NCI-H2029 (cell line): ENCODE measurements at places on chromosomes 11 and 22.

DNA sequence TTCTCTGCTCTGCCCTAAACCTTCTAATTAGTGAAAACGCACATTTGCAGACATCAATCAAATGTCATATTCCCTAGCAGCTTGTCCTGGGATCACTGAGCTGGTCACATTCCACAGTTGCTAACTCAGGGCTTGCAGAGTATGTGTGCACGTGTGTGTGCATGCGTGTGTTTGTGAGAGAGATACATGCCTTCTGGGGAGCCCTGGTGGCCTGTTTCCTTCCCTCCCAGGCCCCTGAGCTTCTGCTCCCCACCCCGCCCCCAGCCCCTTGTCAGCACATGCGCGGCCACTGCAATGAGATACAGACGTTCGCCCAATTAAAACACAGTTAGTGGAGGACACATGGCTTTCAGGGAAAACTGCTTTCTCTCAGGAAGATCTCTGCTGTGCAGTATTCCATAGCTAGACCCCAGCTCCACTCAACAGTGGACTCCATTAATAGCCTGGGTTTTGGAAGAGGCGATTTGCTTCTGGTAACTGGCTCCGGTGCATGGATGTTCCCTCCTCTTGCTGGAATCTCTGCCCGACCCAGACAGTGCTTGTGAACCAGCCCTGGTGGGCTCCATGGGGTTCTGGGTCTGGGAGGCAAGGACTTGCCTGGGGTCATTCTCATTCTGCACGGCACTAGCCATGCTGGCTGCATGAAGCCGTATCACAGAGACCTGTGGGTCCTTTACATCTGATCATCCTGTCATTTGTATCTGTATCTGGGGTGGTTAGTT, 17.7 kb downstream of the LRP5 start:
- no peak for DNase-seq

DNA sequence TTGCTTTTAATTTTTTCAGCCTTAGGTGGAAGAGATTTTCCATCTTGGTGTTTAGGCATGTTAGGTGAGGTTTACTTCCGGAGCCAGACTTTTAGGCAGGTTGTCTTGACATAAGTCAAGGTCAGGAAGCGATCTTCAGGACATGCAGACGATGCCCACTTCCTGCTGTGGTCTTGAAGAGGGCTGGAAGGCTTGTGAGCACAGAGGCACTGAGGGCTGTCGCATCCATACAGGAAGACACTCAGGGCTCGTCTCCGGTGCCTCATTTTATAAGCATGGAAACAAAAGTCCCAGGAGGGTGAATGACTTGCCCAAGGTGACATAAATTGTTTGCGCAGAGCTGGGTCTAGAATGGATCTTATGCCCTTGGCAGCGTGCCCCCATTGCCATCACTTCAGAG, 30.8 kb downstream of the MARK2 start:
- DNase-seq, result no peak

- DNase-seq, result no peak
These were observed 79.7 kb downstream of the FBLN1 start for GRCh38 chr22:45582236-45582954.

DNA sequence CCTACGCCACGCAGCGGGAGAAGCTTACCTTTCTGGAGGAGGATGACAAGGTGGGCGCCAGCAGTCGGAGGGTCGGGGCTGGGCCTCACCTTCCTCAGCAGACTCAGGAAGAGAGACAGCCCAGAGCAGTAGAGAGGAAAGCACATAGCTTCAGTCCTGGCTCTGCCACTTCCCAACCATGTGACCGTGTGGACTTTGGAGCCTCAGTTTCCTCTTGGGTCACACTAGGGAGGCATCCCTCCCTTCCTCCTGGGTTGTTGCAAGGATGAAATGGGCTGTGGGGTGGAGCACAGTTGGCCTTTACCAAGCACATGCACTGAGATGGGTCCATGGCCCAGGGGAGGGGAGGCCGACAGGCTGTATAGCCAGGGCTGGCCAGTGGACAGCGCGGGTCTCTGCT, 12.9 kb downstream of the DPP3 start:
- DNase-seq, result no peak

DNA sequence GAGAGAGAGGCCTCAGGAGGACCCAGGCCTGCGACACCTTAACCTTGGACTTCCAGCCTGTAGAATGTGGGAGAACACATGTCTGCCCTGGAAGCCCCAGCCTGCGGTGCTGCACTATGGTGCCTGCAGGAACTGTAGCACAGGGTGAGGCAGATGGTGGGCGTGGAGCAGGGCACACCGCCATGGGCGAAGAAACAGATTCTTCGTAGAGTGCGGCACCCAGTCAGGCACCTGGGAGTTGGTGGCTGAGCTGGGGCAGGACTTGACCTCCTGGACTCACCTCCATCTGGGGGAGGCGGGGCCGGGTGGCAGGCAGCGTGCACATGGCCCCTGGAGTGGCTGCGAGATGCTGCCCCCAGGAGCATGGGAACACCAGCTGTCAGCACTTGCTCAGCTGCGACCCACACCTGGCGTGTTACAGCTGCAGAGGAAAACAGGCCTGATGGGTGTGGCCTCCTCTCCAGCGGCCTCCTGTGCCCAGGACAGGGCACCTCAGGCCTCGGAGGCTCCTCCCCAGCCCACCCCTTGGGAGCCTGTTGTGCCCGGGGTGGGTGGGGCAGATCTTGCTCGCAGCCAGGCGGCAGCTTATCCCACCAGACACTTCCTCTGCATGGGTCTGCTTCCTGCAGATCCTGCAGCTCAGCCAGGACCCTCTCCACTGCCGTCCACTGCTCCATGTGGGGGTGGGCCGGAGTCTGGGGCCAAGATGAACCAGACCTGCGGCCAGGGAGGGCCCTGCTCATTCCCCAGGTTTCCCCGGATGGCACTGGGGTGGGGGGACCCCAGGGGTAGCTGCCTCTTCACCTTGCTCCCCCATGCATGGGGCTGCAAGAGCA, 80.4 kb downstream of the MYEOV start:
- DNase-seq, result no peak

DNA sequence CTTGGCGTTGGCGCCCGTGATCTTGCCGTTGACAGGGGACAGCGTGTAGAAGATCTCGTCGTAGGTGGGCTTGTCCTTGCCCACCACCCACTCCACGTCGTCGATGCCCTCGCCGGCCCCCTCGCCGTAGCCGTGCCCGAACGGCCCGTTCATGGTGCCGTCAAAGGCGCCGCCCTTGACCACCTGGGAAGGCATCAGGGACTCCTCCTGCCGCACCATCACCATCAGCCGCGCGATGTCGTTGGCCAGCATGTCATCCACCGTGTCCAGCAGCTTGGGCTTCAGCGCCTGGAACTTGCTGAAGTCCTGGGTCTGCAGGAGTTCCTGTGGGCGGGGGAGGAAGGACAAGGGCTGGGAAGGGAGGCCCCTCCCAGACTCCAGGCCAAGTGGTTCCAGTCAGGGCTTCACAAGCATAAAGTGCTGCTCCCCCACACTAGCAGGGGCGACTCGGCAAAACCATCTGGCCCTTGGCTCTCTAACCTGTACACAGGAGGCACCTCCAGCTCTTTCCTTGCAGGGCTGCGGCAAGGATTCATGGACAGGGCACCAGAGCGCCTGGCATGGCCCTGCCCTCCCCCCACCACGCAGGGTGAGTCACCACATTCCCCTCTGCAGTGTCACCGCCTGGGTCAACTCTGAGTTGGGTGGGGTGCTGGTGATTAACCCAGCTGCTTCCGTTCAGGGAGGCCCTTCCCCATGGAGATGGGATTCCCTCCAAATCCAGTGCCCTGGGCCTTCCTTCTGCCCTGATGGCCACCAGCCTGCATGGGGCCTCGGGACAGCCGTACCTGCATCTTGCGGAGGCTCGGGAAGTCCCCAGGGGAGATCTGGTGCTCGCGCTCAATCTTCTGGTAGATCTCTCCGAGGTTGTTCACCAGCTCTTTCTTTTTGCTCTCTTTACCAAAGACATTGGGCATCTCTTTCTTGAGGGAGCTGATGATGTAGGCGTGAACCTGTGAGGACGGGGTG, 10.4 kb upstream of the CDC42BPG start:
- DNase-seq, result no peak

GRCh38 chr22:22880645-22881044, 7.0 kb upstream of the IGLL5 start:
- DNase-seq, result no peak

DNA sequence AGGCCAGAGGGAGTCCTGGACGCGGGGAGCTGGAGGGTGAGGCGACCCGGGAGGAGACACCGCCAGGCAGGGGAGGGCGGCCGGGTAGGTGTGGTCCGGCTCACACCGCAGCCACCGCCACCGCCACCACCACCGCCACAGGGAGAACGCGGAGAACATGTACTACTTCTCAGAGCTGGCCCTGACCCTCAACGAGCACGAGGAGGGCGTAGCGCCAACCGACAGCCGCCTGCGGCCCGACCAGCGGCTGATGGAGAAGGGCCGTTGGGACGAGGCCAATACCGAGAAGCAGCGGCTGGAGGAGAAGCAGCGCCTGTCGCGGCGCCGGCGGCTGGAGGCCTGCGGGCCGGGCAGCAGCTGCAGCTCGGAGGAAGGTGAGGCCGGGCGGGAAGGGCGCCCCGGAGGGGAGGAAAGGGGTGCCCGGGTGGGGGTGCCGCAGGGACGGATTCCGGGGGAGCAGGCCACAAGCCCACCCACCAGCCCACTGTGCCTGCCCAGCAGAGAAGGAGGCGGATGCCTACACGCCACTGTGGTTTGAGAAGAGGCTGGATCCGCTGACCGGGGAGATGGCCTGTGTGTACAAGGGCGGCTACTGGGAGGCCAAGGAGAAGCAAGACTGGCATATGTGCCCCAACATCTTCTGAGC, 62.8 kb downstream of the MORC2 start:
- no peak for DNase-seq

GRCh38 chr11:19241260-19242178, 774 bp upstream of the E2F8 start:
- no peak for DNase-seq

DNA sequence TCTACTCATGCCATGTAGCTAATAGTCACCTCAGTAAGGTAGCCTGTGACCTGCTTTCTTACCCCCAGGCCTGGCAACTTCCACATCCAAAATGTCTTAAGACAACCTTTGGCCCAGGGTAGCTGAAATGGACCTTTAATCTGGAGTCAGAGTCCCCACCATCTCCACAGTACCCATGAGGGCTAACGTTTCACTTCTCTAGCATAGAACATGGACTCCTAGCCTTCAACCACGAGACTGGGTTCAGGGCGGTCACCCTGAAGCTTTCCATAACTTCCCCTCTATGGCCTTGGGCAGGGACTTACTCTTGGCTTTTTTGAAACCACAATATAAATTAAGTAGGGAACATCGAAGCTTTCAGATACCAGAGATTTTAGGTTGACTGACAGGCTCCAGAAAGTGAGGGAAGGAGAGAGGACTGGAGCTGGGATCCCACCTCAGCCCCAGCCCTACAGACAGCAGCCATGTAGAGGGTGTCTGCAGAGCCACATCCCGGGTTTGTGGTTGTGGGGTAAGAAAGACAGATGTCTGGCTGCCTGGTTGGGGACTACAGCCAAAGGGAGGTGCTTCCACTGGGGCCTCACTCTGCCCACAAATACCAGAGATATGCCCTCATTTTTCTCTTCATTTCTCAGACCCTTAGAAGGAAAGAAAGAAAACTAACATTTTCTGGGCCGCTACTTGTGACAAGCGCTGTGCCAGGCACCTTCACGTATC, 2.6 kb downstream of the TBC1D10A start:
- no peak for DNase-seq

DNA sequence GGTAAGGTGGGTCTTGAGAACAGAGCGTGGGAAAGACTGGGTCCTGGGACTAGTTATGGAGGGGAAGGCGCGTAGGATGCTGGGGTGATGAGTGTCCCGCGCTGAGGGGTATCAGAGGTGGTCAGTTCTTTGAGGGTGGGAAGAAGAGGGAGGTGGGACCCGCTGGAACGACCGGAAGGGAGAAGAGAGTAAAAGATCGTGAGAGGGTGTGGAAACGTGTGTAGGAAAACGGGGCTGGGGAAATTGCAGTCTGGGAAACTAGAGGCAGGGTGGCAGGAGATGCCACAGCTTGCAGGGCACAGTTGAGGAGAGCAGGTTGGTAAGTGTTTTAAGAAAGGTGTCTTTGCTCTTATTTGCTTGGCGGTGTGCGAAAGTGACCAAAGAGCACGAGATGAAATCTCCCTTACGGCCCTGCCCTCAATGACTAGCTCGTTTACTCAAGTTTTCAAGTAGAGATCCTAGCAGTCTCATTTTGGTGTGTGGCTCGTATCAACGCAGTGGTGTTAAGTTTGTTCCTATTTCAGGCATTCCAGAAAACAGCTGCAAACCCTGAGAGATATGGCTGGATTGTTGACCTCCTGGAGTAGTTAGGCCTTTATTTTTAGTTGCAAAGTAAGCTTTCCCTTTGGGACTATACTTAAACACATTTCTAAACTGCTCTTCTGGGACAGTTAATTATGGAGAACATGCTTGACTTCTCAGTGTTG, 615 bp downstream of the STT3A start:
- DNase-seq, result no peak

- no peak for DNase-seq
These were observed 29.9 kb upstream of the TH start for GRCh38 chr11:2201542-2201941.

- DNase-seq, result no peak
These were observed 133.7 kb downstream of the RCN1 start for GRCh38 chr11:32224580-32224979.

GRCh38 chr11:112965656-112966055, 4.4 kb downstream of the NCAM1 start:
- DNase-seq, result no peak

DNA sequence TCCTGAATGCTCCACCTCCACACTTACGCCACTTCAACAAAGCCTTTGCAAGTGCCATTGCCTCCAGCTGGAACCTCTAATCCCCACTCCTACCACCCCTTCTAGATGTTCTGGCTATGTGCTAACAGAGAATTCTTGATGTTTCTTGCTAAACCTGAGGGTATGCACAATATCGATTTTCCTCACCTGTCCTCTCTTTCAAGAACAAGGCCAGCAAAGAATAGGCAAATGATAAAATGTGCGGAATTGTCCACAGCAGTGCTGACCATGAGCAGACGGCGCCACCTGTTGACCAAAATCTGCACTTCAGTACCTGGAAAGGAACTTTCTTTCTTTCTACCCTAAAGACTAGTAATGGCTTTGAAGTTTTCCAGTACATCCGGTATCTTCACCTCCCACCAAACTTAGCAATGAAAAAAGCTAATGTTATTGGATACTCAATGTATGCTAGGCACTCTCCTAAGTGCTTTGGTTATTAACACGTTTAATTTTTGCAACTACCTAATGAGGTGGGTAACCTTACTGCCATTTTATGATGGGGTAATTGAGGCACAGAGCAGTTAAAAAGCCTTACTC, 3.4 kb downstream of the TIMM10 start:
- peak; percentile 60 for DNase-seq

- no peak for DNase-seq
These were observed 424.3 kb upstream of the FAT3 start for GRCh38 chr11:91800208-91800914.
